Ovary (tissue), 10 donors: ENCODE measurements at places on chromosomes 4 and X. TPM values are rescaled to one million over a fixed set of nuclear protein-coding genes. Genes with fewer than 3 reads are reported as not detected.
A peak's percentile ranks its signal among the peaks of the same experiment; 100 is the strongest.

RAB39B gene
- polyA plus RNA-seq, result 1.3 TPM

ARHGAP36 gene
- polyA plus RNA-seq, result not detected

JADE1 gene
- polyA plus RNA-seq, result 24.8 TPM

RENBP gene
- 1.2 TPM for polyA plus RNA-seq

MAGED4 gene
- 21.6 TPM for polyA plus RNA-seq

NCAPG gene
- polyA plus RNA-seq, result 1.3 TPM

TEX13B gene
- not detected for polyA plus RNA-seq

ADAM29 gene
- not detected for polyA plus RNA-seq

EGFL6 gene
- polyA plus RNA-seq, result 1.3 TPM

C4orf51 gene
- polyA plus RNA-seq, result not detected

ARFIP1 gene
- polyA plus RNA-seq, result 15.6 TPM

- no peak for DNase-seq
Observed at GRCh38 chr4:113505044-113505443, 256.5 kb downstream of the CAMK2D start.

GRCh38 chr4:7306986-7307385, 114.6 kb downstream of the SORCS2 start:
- no peak for DNase-seq

- no peak for DNase-seq
Observed at GRCh38 chrX:36310136-36310535, 390.6 kb downstream of the CFAP47 start.

GRCh38 chr4:121980643-121981042, 28.8 kb upstream of the TRPC3 start:
- no peak for DNase-seq

- no peak for DNase-seq
Observed at GRCh38 chr4:150381036-150381435, 200.9 kb upstream of the MAB21L2 start.

- no peak for DNase-seq
Observed at GRCh38 chr4:8591114-8591513, 1.5 kb upstream of the CPZ start.

DNA sequence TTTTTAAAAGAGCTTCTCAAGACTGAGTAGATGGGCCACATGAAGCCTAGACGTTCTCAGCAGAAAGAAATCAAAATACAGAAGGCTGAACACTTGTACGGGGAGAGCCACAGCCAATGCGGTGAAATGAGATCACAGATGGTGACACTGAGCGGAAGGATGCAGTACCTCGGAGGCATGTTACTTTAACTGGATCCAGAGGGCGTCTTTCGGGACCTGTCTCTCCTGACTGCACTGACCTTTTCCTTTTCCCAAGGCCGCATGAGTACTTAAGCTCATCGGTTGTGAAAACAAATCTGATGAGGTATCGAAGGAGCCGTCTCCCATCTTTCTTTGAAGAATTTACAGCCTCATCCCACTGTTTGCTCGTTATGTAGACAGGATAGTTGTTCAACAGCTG, 32.6 kb downstream of the BEND4 start:
- no peak for DNase-seq

DNA sequence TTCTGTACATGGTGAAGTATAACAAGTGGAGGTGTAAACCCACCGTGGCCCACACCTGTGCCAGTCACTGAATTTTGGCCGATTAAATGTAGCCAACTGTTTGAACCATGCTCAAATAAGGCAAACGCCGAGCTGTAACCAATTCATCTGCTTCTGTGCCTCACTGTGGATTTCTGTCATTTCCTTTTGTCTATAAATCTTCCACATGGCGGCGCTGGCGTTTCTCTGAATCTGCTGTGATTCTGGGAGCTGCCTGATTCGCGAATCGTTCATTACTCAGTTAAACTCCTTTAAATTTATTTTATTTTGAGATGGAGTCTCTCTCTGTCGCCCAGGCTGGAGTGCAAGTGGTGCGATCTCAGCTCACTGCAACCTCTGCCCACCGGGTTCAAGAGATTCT, 19.2 kb downstream of the SUPT20HL2 start:
- peak; percentile 27 for DNase-seq

- no peak for DNase-seq
Observed at GRCh38 chr4:174137698-174138097, 145.8 kb downstream of the FBXO8 start.

GRCh38 chr4:34148322-34148908, 2095.9 kb downstream of the ARAP2 start:
- no peak for DNase-seq

DNA sequence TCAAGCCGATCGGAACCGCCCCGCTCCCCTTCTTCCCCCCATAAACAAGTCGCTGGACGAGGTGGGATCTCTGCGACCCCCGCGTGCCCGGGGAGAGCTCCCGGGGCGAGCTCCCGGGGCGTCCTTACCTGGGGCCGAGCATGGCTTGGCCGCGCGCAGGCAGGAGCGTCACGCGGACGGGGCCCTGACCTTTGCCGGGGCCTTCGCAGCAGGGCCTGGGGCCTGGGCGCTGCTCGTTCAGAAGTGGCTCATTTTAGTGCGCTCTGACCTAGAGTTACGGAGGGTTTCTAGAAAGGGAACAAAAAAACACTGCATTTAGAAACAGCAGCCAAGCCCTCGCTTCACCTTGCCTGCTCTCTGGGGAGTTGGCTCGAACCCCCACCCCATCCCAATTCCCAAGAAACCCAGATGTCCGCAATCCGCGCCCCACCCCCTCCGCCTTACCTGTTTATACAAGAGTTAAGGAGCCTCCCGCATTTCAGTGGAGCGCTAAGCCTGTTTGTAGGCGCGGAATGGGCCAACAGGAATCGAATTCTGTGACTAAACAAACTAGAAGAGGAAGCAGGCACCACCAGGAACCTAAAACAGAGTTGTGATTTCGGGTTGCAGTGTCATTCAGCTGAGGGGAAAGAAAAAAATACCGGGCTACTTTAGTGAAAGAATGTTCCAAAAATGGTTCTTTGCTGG, 814 bp upstream of the RBM47 start:
- DNase-seq, result peak; percentile 39

GRCh38 chr4:7803992-7804755, 135.5 kb downstream of the AFAP1 start:
- peak; percentile 89 for DNase-seq

DNA sequence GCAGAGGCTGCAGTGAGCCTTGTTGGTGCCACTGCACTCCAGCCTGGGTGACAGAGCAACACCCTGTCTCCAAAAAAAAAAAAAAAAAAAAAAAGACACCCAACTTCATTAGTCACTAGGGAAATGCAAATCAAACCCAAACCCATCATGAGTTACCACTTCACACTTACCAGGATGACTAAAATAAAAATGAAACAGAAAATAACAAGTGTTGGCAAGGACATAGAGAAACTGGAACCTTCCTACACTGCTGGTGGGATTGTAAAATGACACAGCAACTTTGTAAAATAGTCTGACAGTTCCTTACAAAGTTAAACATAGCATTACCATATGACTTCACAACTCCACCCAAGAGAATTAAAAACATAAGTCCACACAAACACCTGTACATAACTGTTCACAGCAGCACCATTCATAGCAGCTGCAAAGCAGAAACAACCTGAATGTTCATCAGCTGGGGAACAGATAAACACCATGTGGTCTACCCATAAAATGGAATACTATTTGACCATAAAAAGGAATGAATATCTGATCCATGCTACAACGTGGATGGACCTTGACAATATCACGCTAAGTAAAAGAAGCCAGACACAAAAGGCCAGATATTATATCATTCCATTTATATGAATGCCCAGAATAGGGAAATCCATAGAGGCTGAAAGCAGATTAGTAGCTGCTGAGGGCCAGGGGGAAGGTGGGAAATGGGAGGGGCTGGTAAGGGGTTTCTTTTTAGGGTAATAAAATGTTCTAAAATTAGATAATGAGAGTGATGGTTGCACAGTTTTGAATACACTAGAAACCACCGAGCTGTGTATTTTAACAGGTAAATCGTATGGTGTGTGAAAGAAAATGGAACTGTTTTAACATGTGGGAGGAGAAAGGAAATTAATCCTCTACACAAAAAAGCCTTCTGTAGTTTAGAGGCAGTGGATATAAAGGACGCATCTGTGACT, 18.3 kb downstream of the CD99L2 start:
- DNase-seq, result no peak

DNA sequence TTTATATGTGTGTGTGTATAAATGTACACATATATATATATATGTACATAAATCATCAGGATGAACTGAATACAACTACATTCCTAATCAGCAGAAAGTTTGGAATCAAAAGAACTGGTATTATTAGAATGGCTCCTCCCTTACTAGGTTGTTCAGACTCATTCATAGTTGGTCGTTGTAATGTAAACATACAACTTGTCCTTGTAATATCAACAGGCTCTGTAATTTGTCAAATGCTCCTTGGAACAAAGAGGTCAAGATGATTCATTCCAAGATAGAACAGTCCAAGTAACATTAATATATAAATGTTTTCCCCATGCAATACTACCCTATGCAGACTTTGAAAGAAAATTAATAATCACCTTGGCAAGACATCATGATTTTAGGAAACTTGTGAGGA, 351.4 kb upstream of the SMIM31 start:
- no peak for DNase-seq

DNA sequence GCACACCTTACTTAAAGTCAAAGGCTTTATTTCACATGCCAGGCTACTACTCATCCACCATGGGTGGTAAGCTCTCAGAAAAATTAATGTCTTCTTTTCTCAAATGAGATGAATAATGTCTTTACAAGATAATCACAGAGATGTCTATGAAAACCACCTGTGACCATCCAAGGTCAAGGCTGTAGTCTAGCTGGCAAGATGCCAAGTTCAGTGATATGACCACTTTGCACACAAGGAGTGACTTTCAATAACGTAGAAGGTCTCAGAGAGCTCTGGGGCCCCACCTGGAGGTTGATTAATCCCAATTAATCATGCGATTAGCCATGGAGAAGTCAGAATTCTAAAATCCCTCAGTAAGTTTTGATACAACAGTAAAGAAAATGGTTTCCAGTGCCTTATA, 20.5 kb downstream of the ANOS1 start:
- no peak for DNase-seq

DNA sequence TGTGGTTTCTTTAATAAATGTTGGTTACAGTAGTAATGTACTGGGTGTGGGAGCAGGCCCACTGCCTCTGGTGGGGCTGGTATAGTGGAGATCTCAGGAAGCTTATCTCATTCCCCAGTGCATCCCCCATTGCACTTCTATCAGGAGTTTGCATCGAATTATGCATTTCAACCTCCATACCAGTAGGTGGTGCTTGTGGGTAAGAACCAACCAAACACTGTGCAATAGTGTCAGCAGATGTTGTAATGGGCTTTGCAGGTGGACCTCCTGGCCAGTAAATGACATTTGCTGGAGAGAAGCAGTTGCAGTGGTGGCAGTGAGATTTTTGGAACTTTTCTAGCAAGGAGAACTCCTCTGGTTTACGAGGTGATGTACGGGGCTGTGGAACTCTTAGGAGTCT, 150.6 kb downstream of the POU3F4 start:
- no peak for DNase-seq

GRCh38 chrX:129648514-129649267, 6.1 kb downstream of the APLN start:
- DNase-seq, result no peak

DNA sequence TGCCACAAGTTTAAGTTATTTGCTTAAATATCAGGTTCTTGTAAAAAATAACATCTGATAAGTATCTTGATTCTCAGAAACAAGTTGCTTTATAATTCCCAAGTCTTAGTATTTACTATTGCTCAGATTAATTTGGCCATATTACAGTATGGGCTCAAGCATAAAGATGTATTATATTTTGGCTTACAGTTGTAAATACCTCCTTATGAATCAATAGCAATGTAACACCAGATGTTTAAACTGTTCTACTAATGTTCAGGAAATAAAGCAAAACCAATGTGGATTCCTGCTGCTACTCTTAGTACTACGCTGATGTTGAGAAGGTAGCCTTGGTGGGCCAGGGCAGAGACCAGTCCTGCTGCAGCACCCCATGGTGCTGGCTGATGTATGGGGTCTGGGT, 102.7 kb downstream of the MGST2 start:
- no peak for DNase-seq

- no peak for DNase-seq
Observed at GRCh38 chr4:125750828-125751466, 436.2 kb downstream of the FAT4 start.

DNA sequence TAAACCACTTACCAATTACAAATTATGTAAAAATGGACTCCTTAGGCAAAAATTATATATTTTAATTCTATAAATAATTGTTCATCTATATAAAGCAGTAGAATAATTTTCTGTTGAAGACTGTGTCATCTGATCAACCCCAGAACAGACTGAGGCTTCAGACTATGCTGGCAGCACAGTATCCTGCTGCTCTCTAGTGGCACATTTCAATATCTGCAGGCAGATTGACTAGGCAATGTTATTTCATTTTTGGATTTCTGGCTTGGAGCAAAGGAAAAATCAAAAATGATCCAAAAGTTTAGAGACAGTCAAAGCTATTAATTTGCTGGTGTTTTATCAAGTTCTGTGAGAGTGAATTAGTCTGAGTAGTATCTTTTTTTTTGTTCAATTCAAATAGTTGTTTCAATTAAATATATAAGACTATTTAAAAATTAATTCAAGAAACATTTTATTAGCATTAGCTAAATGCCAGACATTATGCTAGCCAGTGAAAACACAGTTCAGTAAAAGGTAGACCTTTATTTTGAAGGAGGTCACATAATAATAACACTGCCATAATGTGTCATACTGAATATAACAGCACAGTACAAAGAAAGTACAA, 21.3 kb upstream of the SULT1E1 start:
- no peak for DNase-seq

DNA sequence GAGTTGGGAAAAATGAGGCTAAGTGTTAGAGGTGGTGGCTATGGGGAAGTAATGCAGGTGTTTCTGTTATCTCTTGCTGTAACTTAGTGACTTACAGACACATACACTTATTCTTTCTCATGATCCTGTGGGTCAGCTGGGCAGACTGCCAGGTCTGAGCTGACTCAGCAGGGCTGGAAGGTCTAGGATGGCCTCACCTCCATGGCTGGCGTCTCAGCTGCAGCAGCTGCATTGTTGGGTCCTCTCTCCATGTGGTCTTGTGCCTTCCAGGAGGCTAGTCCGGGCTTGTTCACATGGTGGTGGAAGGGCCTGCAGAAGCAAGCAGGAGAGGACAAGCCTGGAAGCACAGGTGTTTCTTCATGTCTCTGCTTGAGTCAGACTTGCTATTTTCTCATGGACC, 172.7 kb downstream of the NHS start:
- peak; percentile 63 for DNase-seq

- no peak for DNase-seq
Observed at GRCh38 chrX:112834031-112834845, 6.4 kb downstream of the AMOT start.

DNA sequence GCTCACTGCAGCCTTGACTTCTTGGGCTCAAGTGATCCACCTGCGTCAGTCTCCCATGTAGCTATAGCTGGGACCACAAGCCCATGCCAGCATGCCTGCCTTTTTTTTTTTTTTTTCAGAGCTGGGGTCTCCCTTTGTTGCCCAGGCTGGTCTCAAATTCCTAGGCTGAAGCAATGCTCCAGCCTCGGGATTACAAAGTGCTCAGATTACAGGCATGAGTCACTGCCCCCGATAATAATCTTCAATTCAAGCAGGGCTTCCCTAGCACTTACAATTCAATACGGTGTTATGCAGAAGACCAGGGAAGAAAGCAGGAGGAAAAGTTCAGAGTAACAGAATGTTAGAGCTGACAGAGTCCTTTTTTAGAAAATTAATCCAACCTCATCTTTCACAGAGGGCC, 26.1 kb downstream of the OTOP1 start:
- no peak for DNase-seq

GRCh38 chr4:84994280-84994679, 27.8 kb upstream of the WDFY3 start:
- no peak for DNase-seq
